HT-29 (cell line): ENCODE measurements at places on chromosomes 11 and 22.

DNA sequence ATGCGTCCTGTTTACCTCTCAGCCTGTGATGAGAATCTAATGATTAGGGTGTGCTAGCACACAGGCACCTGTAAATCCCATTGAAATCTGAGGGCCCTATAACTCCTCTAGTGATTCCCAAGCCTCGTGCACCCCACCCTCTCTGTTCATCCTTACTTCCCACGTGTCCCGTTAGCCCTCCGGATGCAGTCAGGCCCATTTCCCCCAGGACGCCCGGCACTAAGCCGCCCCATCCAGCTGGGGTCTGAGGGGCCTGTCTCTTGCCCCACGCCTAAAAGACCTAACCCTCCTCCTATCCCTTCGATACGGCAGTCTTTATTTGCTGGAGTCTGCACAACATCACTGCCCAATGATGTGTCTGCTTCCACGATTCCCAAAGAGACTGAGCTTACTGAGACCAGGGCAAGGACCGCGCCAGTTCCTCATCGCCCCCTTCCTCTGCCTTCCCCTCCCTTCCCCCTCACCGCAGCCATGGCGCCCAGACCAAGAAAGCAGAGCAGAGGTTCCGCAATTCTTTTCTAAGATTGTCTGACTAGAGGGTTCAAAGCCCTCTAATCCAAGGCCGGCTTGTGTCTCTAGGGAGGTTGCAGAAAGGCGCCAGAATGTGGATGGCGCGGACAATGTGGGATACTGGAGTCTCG, 1.1 kb upstream of the FADS2 start:
- DNase-seq = no peak

- DNase-seq = no peak
Measured at GRCh38 chr22:37765498-37765897, 42.2 kb upstream of the GCAT start.

DNA sequence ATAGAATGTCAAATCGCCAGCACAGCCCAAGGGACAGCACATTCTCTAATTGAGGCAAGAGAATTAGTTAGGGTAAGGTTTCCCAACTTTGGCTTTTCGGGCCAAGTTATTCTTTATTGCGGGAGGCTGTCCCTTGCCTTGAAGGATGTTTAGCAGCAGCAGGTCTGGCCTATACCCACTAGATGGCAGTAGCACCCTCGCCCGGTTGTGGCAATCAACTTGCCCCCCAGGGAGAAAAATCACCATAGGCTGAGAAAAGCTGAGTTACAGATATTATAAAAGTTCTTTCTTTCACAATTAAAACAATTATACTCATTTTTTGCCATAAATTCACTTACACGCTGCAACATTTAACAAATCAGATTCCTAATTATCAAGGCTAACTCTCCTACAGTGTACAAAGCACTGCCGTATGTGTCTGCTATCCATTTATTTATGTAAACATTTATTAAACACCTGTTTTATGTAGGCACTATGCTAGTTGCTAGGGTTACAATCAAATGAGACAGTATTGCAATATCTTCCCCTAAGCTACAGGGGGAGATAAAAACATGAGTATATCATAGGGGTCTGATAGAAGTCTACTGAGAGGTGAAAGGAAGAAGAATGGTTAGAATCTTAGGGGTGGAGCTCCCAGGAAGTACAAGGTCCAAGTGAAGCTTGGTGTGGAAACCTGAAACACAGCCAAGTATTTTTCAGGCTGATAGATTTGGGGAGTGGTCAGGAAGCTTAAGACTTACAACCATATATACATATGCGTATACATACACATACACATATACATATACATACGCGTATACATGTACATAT, 452.3 kb downstream of the RAB38 start:
- peak; percentile 90 for DNase-seq

GRCh38 chr11:76410851-76411357, 29.8 kb downstream of the GVQW3 start:
- DNase-seq = no peak

DNA sequence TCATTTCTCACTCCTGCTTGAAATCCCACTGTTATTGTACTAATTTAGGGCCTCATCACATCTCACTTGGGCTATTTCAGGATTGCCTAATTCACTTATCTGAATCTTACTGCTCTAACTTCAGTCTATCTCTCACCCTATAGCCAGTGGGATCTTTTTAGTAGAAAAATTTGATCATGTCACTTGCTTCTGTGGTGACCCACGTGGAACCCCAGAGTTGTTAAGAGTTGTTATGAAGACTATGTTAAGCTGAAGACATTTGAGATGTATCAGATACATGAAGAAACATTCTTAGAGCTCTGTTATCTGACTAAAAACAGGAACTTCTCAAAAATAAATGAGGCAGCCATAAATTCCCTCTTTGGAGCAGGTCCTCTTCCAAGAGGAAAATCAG, 1375.6 kb upstream of the TENM4 start:
- DNase-seq = no peak

DNA sequence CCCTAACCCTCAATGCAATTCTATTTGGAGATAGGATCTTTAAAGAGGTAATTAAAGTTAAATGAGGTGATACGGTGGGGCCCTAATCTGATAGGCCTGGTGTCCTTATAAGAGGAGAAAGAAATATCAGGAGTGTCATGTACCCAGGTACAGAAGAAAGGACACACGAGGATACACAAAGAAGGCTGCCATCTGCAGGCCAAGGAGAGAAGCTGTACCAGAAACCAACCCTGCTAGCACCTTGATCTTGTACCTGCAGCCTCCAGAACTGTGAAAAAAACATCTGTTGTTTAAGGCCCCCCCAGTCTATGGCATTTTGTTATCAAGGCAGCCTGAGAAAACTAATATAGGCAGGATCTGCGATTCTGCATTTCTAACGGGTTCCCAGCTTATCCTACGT, 44.2 kb downstream of the FBXO7 start:
- DNase-seq = peak; percentile 22

GRCh38 chr11:67691149-67691548, 16.7 kb upstream of the ALDH3B2 start:
- DNase-seq = peak; percentile 49

GRCh38 chr22:49789289-49790141, 38.2 kb downstream of the BRD1 start:
- no peak for DNase-seq

DNA sequence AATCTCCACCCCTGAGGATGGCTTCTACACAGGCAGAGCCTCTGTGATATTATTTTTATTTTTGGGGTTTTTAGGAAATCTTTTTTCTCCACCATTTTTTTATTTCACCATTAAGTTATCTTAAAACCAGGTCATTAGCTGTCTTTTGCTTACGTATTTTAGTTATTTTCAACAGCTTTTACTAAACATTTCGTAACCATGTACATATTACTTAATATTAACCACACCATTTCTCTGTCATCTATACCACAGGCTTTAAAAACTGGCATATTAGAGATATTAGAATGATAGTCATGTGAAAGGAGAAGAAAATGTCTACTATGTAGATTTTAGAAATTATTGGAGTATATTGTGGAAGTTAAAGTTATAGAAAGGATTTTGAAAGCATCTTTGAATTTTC, 37.4 kb downstream of the YAP1 start:
- DNase-seq = no peak

DNA sequence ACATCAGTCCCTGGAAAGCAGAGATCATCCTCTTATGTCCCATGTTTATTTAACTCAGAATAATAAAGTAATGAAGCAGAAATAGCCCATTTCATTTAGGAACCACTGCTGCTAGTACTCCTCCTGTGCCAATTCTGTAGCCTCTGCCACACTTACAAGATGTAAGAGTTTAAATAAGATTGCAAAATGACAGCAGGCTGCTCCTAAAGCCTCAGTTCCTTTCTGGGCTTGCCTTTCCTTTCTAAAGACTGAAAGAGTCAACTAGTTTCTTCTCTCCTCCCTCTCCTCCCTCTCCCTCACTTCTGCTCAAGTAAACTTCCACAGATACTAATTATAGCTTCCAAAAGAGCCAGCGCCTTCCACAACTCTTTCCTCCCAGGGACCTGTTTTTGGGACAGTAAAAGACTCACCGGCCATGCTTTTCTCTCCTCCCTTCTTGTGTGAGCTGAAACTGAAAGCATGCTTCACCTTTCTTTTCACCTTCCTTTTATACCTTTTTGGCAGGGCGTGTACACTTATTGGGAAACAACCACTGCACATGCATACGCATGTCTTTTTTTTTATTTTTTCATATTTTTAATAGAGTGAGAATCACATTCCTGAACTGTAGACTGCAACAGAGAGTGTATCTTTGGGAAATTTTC, 26.1 kb upstream of the CARD16 start:
- DNase-seq = no peak

DNA sequence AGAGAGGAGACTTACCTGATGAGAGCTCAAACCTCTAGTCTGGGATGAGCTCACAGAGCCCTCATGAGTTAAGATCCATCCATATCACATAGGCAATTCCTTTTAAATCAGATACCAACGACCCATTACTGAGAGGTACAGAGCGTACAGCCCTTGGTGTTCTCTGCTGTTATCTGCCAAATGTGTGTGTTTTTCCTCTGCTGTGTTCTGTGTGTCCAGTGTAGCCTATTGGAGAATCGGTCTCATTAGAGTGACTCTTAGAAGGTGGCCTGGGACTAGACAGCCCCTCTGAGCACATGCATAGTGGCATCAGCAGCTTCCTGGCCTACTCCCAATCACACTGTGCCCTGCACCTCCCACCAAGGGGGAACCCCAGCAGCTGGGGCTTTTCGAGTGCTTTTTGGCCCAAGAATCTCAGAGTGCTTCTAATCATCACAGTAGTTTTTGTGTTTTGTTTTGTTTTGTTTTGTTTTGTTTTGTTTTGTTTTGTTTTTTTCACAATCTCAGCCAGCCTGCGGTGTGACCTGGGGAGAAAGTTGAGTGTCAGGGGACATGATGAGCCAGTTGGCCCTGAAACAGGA, 25.4 kb downstream of the TP53AIP1 start:
- no peak for DNase-seq

GRCh38 chr11:126601550-126602215, 246.2 kb downstream of the ST3GAL4 start:
- DNase-seq = no peak

- no peak for DNase-seq
Measured at GRCh38 chr11:10744206-10744605, 6.8 kb upstream of the CTR9 start.

GRCh38 chr11:106086850-106087249, 9.4 kb downstream of the AASDHPPT start:
- DNase-seq = no peak

- no peak for DNase-seq
Measured at GRCh38 chr11:46526216-46527215, 67.3 kb downstream of the AMBRA1 start.

DNA sequence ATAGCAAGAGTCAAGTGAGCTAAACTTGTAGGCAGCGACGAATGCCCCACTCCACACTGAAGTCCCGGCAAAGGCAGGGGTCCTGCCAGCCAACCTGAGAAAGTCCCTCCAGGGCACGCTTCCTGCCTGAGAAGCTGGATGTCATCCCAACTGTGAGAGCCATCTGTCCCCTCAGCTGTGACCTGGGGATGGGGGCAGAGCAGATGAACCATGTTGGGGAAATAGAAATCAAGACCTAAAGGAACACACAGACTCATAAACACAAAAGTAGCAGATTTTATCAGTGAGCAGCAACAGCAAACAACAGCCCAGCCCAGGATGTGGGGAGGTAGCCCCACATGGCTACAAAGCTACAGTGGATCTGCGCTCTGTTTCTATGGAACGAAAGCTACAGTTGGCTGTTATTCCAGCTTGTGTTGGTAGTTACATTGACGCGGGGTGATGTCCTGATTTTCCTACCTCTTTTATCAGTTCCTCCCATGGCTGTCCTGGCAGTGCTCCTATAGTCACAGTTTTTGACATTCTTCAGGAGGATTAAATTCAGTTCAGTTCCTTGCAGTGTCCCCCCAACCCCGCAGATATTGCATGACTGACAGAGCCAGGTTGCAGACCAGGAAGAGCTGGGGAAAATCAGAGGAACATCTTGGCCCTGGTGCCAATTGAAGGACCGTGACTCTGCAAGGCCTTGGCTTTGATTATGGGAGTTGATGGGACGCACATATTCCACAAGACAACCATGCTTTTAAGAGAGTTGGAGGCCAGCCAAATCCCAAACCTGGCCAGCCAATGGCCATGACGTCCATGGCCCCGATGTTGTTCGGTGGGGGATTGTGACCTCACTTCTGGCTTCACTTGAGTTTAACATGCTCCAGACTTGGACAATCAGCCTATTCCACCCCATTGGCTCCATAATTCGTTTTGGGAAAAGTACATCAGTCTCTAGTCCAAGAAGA, 14.6 kb downstream of the MRGPRD start:
- DNase-seq = no peak

DNA sequence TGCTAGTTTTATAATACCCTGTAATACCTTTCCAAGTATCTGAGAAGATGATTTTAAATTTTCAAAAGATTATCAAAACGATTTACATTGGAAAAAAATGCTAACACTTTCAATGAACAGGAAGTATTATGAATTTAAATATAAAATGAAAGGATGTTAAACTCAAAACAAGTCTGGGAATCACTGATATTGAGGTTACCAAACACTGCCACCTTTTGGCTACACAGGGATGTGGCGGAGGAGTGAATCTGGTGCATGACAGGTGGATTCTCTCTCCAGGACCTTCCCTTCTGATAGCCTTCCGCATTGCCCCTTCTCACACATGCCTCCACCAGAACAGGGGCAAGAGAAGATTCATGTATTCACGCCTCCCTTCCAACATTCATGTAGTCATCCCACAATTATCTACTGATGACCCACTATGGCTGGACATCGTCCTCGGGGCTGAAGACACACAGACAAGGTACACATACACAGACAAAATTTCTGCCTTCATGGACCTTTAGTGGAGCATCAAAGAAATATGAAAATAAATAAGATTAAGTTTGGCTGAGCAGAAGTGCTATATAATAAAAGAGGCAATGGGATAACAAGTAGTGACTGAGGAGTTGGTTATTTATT, 34.7 kb downstream of the ATG16L2 start:
- DNase-seq = peak; percentile 72

- no peak for DNase-seq
Measured at GRCh38 chr11:105049481-105049880, 4.3 kb upstream of the CARD16 start.

GRCh38 chr11:95229993-95230809, 801 bp downstream of the SESN3 start:
- no peak for DNase-seq

DNA sequence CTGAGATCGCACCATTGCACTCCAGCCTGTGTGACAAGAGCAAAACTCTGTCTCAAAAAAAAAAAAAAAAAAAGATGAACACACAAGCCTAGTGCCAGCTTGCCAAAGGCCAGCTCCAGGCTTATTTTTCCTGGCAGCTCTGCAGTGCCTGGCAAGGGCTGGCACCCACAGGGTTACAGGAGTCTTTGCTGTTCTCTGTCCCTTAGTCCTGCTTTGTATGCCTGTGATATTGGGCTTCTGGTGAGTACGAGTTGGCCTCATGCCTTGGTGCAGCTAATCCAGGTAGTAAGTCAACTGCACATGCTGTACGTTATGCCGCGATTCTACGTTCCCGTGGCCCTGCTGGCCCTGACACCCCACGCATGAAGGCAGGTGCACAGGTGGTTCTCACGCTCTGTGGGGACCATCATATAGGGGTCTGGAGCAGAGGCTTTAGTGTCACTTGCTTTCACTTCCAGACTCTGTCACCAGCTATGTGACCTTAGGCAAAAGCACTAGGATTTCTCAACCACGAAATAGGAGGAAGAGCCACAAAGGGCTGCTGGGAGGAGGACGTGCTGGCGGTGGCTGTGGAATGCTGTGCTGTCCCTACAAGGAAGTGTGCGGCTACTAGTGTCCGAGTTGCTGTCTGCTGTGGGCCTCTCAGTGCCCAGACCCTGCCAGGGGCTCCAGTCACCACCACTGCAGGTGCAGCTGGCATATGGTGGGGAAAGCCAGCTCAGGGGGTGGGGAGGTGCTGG, 21.4 kb upstream of the RASL10A start:
- no peak for DNase-seq

GRCh38 chr11:60240662-60241061, 2.3 kb downstream of the MS4A4E start:
- DNase-seq = no peak
